ENCODE measurements at places on chromosomes 7 and 10.
A peak's percentile ranks its signal among the peaks of the same experiment; 100 is the strongest.

DNA sequence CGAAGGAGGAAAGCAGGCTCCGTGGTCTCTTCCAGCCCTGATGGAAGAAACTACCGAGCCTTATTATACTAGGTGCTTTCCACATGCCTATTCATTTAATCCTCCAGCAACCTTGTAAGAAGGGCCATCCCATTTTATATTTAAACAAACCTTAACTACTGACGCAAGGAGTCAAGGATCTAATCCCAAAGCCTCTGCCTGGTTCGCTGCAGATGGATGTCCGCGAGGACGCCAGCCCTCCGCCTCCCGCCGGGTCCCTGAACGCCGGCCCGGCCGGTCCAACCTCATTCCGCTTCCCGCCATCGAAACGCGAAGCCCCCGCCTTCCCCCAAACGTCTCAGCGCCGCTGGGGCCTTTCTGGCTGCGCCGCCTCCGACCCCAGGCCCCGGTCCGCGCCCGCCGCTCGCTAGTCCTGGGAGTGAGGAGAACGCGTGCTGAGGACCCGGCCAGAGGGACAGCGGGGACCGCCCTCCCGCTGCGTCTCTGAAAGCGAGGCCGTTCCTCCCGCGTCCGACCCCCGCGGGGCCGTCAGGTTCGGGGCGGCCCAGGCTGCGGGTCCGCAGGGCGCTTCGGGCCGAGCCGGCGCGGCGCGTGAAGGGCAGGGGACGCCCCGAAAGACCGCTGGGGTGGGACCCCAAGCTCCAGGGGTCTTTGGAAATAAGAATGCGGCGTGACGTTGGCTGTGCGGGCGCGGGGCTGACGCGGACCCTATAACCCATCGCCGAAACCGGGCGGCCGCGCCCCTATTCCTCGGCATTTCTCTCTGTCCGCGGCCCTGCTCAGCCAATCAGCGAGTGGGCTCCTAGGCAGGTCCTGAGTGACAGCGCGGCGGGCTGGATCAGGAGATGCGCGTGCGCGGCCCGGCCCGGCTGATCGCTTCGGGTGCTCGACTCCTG, at the start of gene ATP6V0E2:
TSS of gene ATP6V0E2 (plus strand) at position 896 of the 896 bp plus-strand sequence. CDS start 97 bp downstream, outside the sequence.
- peak; percentile 95 for DNase-seq

GRCh38 chr10:65010845-65011244, 1489.6 kb downstream of the REEP3 start:
- no peak for DNase-seq

DNA sequence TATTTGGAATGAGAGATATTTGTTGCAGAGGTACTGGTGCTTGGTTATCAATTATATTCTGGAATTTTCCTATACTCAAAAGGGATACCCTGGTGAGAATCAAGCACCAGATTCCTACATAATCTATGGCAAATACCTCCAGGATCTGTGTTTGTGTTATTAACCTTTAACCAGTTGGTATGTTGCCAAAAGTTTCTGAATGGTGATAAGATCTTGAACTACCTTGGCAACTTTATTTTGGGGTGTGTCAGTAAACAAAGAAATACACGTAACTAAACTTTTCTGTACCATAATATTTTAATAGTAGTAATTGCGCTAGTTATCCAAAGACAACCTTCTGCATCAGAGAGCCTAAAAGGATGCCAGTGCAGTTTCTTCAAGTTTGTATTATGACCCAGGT, 13.4 kb downstream of the SCIN start:
- no peak for DNase-seq

GRCh38 chr10:122911889-122912484, 1.6 kb downstream of the FAM24A start:
- peak; percentile 50 for DNase-seq

- no peak for DNase-seq
Measured at GRCh38 chr10:326894-327635, 191.8 kb downstream of the ZMYND11 start.

GRCh38 chr10:122466951-122467381, 5.6 kb downstream of the HTRA1 start:
- DNase-seq, result no peak

GRCh38 chr7:29447828-29448227, 115.8 kb upstream of the PRR15 start:
- no peak for DNase-seq

- peak; percentile 71 for DNase-seq
Measured at GRCh38 chr7:23530405-23530804, 1.4 kb downstream of the TRA2A start.

GRCh38 chr7:110909117-110909516, 181.8 kb upstream of the LRRN3 start:
- no peak for DNase-seq

DNA sequence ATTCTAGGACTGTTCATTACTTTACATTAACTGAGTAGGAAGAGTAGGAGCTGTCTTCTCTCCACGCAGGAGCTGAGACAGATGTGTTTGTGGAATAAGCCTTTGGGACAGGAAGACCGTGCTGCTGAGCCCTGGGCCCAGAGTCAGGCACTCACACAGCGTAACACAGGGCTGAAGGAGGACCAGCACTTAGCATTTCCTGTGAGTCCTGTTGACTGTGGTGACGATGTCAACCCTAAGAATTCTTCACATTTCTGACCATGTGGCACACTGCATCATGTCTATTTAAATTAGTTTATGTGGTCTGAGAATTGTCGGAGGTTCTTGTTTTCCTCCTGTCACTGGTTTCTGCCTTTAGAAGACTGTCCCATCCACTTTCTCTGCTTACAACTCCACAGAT, 117.2 kb downstream of the PIP4K2A start:
- DNase-seq, result peak; percentile 38

DNA sequence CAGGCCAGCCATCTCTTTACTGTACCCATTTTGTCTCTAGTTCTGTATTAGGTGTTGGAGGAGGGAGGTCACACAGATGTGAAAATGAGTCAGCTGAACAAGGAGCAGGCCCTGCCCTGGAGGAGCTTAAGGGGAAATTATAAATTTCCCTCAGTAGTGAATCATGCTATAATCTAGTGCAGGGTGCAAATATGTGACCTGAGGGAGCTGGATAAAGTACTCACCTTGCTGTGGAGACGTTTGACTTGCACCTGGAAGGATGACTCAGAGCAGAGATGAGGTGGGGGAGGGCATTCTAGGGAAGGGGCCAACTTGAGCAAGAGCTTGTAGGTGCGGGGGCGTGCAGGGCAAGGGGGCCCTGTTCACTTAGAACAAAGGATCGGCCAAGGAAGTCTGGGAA, 610.6 kb downstream of the SDK1 start:
- DNase-seq, result no peak

DNA sequence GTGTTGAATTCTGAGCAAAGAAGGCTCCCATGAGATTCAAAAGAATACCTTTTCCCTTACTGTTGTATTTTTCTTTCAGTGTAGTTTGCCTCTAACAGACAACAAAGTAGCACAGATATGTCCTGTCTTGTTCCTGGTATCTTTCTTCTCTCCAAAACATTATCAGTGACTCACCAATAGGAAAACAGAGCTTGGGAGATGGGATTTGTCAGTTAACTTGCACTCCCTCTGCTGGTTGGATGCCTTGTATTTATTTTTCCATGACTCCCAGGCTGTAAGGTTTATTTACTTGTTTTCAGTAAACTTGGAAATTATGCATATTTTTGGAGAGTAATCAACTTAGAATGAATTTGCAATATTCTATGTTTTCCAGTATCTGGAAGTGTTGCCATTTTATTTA, 129.7 kb downstream of the SAMD9 start:
- DNase-seq, result no peak

DNA sequence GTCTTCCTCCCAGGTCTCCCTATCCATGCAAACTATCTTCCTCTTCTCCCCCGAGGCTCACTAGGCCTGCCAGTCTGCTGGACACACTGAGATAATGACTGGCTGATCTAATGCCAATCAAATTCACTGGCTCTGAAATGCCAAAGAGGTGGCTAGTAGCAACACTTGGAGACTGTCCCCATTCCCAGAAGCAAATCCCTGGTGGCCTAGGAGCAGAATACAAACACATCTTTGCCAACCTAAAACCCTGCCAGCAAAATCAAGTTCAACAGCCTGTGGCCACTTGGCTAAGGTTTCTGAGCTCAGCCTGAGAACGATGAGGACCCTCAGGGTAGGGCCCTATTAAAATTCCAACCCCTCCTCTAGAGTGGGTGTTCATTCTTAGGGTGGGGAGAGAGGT, 46.6 kb downstream of the SH3PXD2A start:
- DNase-seq, result no peak

GRCh38 chr7:158268816-158269535, 318.6 kb downstream of the PTPRN2 start:
- no peak for DNase-seq

- no peak for DNase-seq
Measured at GRCh38 chr7:133015888-133016287, 66.0 kb downstream of the CHCHD3 start.

DNA sequence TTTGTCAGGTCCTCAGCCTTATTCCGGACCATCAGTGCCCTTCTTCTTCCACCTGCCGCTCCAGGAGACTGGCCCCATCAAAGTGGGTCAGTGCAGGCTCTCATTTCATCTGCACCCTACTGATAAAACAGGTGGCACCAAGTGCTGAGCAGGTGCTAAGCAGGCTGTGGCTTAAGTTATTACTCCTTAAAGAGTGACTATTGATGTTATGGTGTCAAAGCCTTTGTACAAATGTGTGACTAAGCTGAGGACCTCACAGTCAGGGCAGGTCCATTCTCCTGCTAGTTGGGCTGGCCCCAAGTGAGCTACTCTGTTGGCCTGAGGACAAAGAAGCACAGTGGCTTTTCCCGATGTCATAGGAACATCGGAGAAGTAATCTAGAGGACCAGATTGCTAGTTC, 11.2 kb upstream of the CALD1 start:
- no peak for DNase-seq

DNA sequence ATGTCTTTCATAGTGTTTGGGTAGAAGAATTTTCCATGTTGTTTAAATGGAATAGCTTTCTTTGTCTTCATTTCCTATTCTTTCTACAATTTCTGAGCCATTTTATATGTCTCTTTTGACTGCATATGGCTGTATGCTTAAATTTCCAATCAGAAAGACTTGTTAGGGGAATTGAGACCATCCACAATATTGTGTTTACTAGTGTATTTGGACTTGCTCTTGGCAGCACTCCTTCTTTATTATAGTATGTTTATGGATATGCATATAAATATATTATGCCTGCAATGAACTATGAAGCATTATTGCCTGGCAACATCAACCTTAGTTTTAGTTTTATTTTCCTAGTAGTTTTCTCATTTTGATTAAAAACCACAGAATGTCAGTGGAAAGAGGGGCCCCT, 92.7 kb downstream of the NRG3 start:
- DNase-seq, result no peak

DNA sequence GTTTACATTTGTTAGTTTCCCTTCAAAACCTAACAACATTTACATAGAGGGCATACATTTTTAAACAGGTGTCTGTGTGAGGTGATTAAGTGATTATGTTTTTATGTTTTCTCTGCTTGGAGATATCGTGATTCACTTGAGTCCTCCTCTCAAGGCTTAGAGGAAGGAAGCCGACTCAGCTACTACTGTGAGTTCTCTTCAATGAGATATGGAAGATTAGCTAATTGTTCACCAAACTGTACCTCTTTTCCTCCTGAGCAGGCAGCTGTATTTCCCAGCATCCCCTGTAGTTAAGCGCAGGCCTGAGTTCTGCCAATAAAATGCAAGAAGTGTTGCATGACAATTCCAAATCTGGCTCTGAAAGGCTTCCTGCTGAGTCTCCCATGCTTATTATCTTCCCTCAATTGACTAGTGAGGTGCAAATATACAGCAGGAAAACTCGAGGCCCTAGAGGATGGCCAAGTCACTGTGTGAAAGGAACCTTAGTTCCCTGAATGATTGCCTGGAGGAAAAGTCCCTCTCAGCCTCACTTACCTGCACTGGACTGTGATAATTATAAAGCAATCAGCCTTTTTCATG, 528.7 kb downstream of the GRM8 start:
- DNase-seq, result no peak

DNA sequence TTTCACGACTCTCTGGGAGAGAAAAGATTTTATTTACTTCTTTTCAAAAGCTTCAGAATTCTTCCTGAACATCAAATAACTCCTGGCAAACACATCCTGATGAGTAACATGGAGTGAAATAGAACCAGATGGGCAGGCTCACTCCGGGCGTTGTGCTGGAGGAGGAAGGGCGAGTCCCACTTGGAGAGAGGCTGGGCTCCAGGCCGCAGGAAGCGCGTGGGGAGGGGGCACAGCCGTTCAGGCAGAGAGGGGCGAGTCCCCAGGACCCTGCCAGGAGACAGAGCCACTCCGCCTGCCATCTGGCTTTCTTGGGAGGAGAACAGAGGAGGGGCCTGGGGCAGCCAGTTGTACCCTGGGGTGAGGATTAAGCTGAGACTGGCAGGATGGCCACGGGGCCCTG, 265.9 kb upstream of the ZMIZ1 start:
- no peak for DNase-seq

GRCh38 chr10:113504423-113504822, 48.4 kb upstream of the HABP2 start:
- no peak for DNase-seq

GRCh38 chr7:107506674-107507339, 37.0 kb downstream of the GPR22 start:
- no peak for DNase-seq

- DNase-seq, result no peak
Measured at GRCh38 chr10:33703501-33704213, 369.2 kb upstream of the NRP1 start.

DNA sequence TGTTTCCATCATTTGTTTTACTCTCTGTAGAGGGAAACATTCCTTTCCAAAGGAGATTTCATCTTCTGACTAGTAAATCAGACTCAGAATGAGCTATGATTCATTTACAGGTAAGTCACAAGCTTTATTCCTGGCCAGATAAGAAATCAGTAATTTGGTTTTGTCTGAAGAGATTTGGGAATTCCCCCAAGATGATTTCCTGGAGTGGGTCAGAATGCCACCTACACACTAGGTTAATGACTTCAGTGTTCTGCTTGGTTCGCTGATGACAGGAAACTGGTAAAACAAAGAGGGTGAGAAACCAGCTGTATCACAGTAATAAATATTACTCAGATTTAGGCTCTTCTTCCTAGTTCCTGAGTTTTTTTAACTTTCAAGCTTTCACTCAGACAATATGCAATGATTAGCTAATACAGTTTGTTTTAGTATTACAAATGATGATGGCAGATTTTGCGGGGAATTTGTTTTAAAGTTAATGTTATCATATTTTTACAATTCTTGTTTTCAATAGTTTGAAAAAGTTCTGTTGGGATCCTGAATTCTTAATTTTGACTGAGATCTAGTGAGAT, 8.3 kb upstream of the ASZ1 start:
- no peak for DNase-seq

GRCh38 chr7:8261711-8262695, at the start of gene ICA1:
Gene ICA1, minus strand, starts transcription at chr7:8262167. Its CDS starts 26,241 bp downstream, at chr7:8235926.
- DNase-seq, result no peak

DNA sequence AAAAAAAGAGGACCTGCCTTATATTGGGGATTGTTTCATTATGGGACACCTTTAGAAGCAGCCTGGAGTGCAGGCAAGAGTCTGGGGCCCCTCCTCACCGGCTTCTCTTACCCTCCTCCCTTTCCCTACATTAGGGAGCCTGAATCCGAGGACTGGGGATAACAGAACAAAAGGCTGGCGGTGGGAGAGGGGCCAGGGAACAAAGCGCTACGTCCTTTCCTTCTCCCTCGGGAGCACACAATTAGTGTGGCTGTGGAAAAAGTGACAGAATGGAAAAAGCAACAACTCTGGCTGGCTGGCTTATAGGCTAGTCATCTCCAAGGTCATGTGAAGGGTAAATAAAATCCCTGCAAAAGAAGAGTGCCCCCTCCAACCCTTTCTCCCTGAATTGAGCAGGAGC, 74.7 kb downstream of the LSM5 start:
- no peak for DNase-seq

All from OCI-LY7 (cell line).